ENCODE measurements at places on chromosomes 16 and 17.

- DNase-seq = no peak
Observed at GRCh38 chr17:63775420-63775819, 1.4 kb downstream of the DDX42 start.

DNA sequence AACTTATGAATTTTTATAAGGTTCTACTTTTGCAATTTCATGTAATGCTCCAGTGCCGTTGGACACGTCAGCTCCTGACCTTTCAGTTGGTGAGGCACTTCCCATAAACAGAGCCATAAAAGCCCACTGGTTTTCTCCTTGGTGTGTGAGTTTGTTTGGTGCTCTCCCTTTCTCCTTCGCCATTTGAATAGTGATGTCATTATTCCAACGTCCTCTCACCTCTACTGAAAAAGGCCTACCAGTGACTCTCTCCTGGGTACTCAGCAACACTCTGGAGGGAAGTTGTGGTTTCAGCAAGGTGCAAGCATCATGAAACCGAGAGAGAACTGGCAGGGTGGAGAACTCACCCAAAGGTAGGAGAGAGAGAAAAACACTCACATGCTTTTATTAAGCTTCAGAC lies 29.6 kb upstream of the HNF1B start:
- no peak for DNase-seq

- no peak for DNase-seq
Observed at GRCh38 chr16:73298562-73298961, 250.6 kb upstream of the ZFHX3 start.

DNA sequence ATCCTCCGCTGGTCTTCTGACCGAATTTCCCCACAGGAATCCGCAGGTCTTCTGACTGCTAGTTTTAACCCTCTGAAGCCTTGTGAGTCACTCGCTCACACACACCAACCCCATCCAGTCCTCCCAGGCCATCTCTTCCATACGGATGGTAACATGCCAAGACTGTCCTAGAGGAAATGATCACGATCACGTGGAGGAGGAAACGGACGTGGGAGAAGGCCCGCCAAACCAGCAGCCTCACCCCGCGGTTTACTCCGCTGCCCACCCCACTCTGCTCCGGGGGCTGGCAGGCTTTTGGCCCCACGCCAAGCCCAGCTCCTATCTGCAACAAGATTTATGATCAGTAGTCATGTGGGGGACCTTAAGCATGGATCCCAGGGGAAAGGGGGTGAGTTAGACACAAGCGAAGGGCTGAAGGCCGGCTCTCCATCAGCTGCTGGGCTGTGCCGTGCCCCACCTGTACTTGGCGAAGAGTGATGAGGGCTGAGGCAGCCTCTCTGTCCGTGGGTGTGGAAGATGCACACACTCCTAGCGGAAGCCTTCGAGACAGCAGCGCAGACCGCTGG lies 1.5 kb upstream of the FAAP100 start:
- peak; percentile 47 for DNase-seq

DNA sequence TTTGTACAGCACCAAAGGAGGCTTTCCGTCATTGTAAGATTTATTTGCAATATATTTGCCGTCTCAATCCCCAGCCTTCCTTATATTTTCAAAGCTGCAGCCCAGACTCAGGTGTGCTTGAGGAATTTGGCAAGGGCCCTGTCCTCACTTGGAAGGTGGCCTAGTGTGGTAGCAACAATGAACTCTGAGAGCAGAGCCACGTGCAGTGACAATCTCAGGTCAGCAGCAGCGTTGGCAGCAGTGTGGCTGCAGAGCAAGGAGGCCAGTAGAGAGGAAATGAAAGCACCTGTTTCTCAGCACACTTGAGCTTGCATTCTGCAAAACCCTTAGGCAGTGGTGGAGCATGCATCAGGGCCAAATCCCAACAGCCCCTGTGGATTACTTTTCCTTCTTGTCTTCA lies 613.5 kb downstream of the RBFOX1 start:
- no peak for DNase-seq

DNA sequence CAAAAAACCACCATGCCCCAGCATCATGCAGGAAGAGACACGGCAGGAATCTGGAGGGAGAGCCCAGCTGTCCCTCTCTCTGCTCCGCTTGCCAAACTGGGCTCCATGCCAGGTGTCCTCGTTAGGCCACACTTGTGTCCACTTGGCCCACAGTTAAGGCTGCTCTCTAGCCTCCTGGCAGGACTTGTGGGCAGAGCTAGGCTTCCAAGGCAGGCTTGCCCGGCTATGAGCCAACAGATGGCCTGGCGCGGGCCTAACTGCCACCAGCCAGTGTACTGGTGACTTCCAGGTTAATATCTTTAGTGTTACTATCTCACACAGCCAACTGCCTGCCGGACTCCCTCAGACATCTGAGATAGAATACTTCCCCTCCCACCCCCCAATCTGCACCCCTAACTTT lies 10.6 kb downstream of the ATP6V0D1 start:
- peak; percentile 27 for DNase-seq

GRCh38 chr16:79283578-79283977 lies 317.0 kb downstream of the MAF start:
- DNase-seq = no peak

DNA sequence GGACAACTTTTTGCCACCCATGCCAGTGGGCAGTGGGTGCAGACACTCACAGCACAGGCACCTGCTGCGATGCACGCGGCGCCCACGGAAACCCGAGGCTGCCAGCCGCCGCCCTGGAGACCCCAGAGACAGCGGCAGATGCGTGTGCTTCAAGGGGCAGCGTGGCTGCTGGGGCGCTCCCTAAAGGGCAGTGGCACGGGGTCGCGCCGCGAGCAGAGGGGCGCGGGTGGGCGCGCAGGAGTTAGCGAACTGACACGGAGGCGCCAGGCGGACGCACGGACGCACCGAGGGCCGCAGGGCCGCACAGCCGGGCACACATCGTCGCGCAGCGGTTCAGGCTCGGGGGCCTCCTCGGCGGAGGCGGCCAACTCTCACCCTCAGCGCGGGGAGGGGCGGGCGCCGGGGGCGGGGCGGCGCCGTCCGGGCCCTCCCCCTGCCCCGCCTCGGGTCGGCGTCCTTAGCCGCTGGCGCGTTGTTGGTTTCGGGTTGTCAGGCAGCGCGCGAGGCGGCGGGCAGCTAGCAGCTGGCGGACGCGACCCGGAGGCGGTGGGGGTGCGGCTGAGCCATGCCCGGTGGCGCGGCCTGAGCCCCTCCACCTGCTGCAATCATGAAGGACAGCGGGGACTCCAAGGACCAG lies at the start of gene KIF19:
Gene KIF19 (plus strand): TSS at position 484 of the 637 bp plus-strand sequence. CDS start 124 bp downstream, at position 608.
- DNase-seq = peak; percentile 80

Measured in NCI-H774 (cell line).